GM13976 (cell line): ENCODE measurements at places on chromosomes 13 and 19.

GRCh38 chr19:14979476-14980255 is at the start of gene SLC1A6:
Gene SLC1A6 (minus strand): TSS chr19:14979864. CDS start chr19:14972910, 6,954 bp downstream.
- DNase-seq: peak; percentile 41

- DNase-seq: no peak
These were observed 68.3 kb upstream of the NPAS1 start for GRCh38 chr19:46951171-46951986.

DNA sequence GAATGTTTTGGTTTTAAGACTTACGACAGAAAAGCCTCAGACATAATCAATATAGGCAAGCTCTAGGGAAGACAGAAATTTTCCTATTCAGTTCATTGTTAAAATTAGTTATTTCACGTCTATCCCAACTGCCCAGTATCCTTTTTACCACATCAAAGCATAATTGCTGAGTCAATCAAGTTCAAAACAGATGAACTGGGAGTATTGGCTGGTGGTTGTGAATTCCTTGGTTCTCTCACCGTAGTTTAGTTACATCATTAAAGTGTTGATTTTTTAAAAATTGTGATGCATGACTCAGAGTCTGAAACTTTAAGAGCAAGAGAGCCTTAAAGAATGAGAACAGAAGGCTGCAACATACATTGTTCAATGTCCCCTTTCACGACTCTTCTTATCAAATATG is 143.3 kb upstream of the FREM2 start:
- no peak for DNase-seq

GRCh38 chr13:46136688-46137087 is 31.9 kb upstream of the CPB2 start:
- no peak for DNase-seq

DNA sequence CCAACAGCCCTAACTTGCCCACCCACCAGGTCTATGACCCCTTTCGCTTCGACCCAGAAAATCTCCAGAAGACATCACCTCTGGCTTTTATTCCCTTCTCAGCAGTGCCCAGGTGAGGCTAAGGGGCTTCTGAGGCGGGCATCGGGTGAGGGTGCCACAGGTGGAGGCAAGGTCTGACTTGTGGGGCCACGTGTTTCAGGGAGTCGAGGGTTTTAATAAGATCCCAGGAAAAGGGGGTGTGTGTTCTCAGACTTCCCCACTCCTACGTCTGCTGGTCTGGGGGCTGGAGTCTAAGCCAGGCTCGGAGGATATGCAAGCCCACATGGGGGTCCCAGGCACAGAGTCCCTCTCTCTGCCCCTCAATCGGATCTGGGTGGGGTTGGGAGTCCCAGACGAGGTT is 30.9 kb upstream of the CYP4F8 start:
- no peak for DNase-seq

- no peak for DNase-seq
These were observed 24.7 kb upstream of the SPATA13 start for GRCh38 chr13:24135674-24136300.

- no peak for DNase-seq
These were observed 183.1 kb downstream of the KATNAL1 start for GRCh38 chr13:30124131-30124768.

GRCh38 chr13:36207672-36208071 is 6.7 kb downstream of the SOHLH2 start:
- no peak for DNase-seq

- peak; percentile 42 for DNase-seq
These were observed 23.4 kb downstream of the MBD3L2B start for GRCh38 chr19:6997679-6998445.

GRCh38 chr19:45539459-45539858 is 32.2 kb downstream of the VASP start:
- DNase-seq: no peak

GRCh38 chr19:56660381-56661107 is 11.0 kb downstream of the ZNF835 start:
- DNase-seq: no peak

DNA sequence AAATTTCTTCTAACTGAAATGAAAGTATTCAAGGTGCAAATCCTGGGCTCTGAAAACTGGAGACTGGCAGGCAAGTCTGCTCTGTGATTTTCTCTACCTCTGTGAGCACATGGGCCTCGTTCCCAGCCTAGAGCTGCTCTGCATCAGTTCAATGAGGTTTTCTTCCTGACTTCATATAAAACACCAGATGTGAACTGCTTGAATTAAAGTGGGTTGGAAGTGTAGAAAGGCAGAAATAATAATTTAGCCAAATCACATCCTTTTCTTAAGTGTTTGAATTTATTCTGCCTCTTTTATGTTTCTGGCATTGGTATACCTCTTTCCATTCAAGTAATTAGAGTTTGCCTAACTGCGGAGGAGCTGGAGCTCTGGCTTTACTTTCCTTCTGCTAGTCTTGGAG is 540.8 kb downstream of the OLFM4 start:
- DNase-seq: no peak

GRCh38 chr13:49627831-49628652 is at the start of gene ARL11:
Gene ARL11 (plus strand): TSS chr13:49628507. CDS start chr13:49630448, 1,941 bp downstream.
- peak; percentile 90 for DNase-seq

GRCh38 chr13:53013113-53013512 is 15.5 kb upstream of the OLFM4 start:
- no peak for DNase-seq

GRCh38 chr13:33263976-33264619 is 21.5 kb downstream of the STARD13 start:
- no peak for DNase-seq
